ENCODE measurements at places on chromosomes 1 and 21. TPM values are rescaled to one million over a fixed set of nuclear protein-coding genes. Genes with fewer than 3 reads are reported as not detected.

Gene SMIM1
- polyA plus RNA-seq = 1.0 TPM

Gene LIPI
- polyA plus RNA-seq = not detected

Gene FCRL3
- not detected for polyA plus RNA-seq

Gene MIXL1
- 0.09 TPM for polyA plus RNA-seq

Gene OVAAL
- polyA plus RNA-seq = 0.05 TPM

Gene EFNA1
- 1.1 TPM for polyA plus RNA-seq

Gene TMEM52
- polyA plus RNA-seq = 0.28 TPM

Gene CR1
- polyA plus RNA-seq = not detected

Gene KRTAP7-1
- polyA plus RNA-seq = not detected

Gene PTPN14
- 29.4 TPM for polyA plus RNA-seq

Gene CSMD2
- 2.0 TPM for polyA plus RNA-seq

Gene OR2T11
- polyA plus RNA-seq = not detected

Gene UBL4B
- polyA plus RNA-seq = 34.8 TPM
